ENCODE measurements at places on chromosomes 1 and 21.

- no peak for DNase-seq
Measured at GRCh38 chr1:117232531-117232930, 21.8 kb upstream of the VTCN1 start.

GRCh38 chr1:95723346-95723745 is 489.3 kb downstream of the RWDD3 start:
- DNase-seq, result no peak

DNA sequence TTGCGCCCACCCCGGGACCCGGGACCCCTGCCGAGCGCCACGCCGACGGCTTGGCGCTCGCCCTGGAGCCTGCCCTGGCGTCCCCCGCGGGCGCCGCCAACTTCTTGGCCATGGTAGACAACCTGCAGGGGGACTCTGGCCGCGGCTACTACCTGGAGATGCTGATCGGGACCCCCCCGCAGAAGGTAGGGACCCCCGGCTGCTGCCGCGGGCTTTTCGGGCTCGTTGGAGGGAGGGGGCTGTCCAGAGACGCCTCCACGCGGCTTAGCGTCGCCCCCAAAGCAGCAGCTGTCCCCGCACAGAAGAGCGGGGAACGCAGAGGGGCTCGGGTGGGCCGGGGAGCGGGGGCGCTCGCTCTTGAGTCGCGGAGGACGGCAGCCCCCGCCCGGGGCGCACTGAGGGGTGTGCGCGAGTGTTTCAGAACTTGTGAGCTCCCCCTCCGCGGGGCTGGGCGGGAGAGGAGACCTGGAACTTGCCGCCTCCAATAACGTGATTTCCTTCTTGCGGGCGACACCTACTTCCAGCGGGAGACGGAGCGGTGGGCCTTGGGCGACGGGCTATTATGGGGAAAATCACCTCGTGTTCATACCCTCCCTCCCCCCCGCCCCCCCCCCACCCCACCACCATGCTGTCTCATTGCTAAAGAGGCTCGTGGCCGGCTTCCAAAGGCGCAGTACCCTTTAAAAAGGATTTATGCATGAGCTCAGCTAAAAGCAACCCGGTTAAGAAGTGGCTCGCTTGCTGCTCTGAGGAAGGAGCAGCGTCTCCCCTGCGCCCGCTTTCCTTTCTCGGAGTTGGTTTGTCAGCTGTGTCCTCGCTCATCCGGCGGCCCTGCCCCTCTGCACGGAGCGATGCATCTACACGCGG is 664 bp downstream of the BACE2 start:
- DNase-seq, result no peak

DNA sequence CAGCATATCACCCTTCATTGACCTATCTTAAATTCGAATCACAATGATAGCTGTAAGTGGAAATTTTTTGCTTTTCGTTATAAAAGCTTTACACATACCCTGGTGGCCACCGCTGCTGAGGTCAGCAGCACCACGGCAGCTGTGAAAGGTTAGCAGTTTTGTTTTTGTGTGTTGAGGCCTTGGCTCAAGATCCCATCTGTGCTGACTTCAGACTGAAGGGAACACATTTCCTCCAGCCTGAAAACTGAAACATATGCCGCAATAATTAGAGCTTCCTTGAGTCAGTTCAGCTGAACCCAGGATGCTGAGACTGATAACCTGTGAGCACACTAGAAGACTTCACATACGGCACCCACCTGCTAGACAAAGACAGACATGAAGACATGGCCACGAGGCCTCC is 103.0 kb downstream of the SMYD3 start:
- DNase-seq, result no peak

DNA sequence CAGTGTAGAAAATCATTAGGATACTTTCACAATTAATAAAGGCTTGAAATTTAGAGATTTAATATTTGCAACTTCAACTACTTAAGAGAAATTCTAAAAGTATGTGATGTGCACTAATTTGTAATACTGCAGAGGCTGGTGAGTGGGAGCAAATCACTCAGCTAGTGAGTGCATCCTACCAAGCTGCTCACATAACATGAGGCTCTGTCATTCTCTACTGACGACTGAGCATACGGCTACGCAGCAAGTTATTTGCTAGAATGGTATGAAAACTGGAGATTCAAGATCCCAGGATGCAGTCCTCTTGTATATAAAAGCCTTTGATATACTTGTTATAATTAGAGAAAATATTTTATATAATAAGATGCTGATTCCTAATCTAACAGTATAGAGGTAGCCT is 90.1 kb downstream of the ATP1B1 start:
- DNase-seq, result no peak

GRCh38 chr1:219476116-219476515 is 136.8 kb downstream of the ZC3H11B start:
- no peak for DNase-seq

DNA sequence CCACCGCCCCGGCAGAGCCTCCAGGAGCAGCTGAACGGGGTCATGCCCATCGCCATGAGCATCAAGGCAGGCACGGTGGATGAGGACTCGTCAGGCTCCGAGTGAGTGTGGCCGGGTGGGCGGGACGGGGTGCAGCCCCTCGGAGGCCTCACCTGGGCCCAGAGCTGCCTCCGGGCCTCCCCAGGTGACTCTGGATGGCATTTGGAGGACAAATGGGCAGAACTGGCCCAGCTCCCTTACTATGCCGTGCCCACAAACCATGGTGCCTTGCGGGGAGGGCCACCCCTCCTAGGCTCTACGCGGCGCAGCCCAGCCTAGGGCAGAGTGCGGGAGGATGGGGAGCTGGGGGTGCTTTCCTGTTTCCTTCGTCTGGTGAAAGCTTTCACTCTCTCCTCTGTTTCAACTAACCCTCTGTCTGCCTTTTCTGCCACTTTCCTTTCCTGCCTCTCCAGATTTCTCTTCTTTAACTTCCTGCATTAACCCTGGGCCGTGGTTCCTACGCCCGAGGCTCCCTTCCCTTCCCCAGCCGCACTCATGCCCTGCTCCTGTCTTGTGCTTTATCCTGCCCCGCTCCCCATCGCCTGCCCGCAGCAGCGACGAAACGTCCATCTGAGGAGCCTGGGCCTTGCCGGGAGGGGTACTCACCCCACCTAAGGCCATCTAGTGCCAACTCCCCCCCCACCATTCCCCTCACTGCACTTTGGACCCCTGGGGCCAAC is 9.2 kb downstream of the PSRC1 start:
- DNase-seq, result no peak

GRCh38 chr1:83113652-83114051 is 885.3 kb downstream of the TTLL7 start:
- DNase-seq, result no peak

DNA sequence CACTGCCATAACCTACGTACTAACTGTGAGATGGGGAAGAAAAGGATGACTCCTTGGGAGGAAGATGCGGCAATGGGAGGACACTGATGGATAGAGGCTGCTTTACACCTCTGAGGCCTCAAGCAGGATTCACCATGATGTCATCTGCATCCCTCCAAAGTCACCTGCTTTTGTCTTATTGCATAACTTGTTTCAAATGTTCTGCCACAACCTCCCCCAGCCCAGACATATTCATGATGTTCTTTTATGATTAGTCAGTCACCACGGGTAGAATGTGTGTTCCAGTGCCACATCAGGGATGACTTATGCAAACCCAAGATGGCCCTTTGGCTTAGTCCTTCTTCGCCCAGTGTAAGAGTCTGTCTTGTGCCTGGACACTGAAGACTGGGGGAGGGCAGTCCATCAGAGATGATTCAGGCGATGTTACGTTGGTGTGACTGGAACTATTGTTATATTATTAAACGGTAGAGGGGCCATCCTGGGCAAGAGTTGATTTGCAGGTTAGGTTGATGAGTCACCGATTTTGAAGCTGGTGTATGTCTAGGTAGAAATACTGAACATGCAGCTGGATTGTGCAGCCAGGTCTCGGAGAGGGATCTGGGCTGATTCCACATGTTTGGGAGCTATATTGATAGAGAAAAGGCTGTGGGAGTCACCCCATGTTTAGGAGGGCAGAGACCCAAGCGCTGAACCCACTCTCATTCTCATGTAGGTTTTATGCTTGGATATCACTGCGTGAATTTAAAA is 32.6 kb downstream of the RYR2 start:
- DNase-seq, result no peak

DNA sequence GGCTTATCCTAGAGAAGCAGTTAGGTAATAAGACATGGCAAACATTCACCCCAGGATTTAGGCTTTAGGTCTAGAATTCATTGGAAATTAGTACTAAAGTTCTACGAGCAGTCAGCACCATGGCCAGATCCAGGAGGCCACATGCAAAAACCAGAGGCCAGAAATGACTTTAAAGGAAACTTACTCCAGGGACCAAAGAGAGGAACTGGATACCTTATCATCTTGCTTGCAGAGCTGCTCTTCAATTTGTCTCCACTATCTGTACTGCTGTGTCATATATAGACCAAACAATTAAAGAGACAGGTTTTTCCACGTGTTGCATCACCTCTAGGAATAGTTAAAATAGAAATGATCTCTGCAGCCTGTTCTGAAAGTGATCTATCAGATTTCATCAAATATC is 127.8 kb downstream of the LMX1A start:
- no peak for DNase-seq

DNA sequence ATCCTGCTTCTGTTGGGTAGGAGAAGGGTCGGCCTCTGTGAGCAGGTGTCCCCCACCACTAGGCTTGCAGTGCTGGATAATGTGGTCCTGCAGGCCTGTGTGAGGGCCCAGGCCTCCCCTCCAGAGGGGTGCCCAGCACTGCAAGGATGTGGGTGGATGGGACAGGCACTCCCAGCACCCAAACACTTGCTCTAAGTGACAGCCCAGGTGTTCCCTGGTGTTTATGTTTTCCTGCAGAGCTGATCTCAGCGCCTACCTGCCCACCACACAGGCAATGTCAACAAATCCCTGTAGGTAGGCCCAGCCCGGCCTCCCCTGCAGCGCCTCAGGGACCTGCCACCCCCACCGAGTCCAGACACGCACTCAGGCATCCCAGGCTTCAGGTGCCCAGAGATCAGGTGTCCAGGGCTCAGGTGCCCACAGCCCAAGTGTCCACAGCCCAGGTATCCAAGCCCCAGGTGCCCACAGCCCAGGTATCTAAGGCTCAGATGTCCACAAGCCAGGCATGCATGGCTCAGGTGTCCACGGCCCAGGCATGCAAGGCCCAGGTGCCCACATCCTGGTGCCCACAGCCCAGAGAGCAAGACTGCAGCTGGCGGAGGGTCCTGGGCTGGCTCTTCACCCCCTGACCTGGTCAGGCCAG is 59.2 kb downstream of the WNT9A start:
- no peak for DNase-seq

DNA sequence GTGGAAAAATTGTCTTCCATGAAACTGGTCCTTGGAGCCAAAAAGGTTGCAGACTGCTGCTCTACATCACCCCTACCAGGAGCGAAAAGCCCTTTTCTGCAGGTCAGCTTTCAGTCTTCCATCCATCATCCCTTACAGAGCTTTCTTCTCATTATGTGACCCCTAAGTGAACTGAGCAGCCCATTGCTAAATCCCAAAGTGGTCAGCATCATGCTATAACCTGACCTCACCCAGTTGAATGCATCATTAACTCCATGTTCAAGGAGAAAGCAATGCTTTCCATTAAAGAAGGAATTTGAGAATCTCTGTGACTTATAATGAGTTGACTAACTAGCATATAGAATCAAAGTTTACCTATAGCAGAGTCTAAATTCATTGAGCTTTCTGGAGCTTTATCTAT is 10.4 kb upstream of the IL24 start:
- no peak for DNase-seq

DNA sequence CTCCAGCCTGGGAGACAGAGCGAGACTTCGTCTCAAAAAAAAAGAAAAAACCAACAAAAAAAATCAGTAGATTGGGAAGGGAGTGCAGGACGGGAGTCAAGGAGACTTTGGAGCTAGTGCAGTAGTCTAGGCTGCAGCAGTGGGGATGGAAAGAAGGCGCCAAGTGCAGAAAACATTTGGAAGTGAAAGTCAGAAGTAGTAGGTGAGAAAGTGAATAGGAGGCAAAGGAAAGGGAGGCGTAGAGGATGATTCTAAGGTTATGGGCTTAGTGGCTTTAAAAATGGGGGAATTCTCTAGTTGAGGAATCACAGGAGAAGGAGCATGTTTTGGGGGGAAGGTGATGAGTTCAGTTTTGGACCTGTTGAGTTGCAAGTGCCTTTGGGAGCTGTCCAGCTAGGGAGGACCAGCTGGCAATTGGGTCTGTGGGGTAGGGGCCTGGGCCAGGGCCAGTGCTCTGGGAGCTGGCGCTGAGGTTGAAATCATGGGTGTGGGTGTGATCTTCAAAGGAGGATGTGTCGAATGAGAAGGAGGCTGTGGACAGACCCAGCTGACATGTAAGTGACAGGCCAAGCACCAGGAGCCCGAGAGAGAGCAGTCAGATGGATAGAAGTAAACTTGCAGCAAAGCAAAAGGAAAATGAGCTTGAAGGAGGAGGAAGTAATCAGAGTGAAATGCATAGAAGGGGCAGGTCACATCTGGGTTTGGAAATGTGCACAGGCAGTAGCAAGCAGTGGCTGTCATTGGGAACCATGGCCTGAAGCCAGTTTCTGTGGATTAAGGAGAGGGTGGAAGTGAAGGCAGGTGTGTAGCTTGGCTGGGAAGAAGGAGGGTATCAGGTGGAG is 15.8 kb downstream of the TMCC2 start:
- DNase-seq, result no peak

GRCh38 chr1:15693371-15693770 is 9.3 kb downstream of the PLEKHM2 start:
- DNase-seq, result no peak
